ENCODE measurements at places on chromosomes 16 and 17.

DNA sequence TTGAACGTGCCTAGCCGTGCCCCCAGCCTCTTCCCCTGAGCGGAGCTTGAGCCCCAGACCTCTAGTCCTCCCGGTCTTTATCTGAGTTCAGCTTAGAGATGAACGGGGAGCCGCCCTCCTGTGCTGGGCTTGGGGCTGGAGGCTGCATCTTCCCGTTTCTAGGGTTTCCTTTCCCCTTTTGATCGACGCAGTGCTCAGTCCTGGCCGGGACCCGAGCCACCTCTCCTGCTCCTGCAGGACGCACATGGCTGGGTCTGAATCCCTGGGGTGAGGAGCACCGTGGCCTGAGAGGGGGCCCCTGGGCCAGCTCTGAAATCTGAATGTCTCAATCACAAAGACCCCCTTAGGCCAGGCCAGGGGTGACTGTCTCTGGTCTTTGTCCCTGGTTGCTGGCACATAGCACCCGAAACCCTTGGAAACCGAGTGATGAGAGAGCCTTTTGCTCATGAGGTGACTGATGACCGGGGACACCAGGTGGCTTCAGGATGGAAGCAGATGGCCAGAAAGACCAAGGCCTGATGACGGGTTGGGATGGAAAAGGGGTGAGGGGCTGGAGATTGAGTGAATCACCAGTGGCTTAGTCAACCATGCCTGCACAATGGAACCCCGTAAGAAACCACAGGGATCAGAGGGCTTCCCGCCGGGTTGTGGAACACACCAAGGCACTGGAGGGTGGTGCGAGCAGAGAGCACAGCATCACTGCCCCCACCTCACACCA, 724 bp downstream of the GAA start:
- DNase-seq: peak; percentile 56

- DNase-seq: peak; percentile 24
Measured at GRCh38 chr17:55690105-55690508, 32.6 kb downstream of the TMEM100 start.

- DNase-seq: no peak
Measured at GRCh38 chr17:39204245-39204644, 4.2 kb downstream of the RPL19 start.

DNA sequence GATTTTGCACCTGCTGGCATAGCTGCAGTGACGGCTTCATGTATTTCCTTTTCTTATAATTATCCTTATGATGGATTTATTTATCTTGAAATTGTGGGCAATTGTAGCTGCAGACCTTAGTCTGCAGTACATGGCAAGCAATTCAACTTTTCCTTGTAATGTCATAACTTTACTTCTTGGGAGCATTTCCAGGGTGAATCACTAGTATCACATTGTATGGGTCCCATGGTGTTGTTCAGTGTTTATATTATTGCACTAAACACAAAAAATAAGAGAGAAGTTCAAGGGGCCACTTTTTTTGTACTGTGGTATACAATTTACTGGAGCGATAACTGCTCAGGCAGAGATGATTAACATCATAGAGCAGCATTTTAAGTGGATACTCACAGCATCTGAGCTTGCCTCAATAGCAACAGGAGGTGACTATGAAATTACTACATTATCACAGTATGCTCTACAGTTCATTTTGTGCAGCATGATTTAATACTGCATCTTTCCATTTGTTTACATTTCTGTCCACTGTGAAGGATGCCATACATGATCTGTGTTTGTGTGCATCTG, 169.5 kb downstream of the STX8 start:
- DNase-seq: no peak

DNA sequence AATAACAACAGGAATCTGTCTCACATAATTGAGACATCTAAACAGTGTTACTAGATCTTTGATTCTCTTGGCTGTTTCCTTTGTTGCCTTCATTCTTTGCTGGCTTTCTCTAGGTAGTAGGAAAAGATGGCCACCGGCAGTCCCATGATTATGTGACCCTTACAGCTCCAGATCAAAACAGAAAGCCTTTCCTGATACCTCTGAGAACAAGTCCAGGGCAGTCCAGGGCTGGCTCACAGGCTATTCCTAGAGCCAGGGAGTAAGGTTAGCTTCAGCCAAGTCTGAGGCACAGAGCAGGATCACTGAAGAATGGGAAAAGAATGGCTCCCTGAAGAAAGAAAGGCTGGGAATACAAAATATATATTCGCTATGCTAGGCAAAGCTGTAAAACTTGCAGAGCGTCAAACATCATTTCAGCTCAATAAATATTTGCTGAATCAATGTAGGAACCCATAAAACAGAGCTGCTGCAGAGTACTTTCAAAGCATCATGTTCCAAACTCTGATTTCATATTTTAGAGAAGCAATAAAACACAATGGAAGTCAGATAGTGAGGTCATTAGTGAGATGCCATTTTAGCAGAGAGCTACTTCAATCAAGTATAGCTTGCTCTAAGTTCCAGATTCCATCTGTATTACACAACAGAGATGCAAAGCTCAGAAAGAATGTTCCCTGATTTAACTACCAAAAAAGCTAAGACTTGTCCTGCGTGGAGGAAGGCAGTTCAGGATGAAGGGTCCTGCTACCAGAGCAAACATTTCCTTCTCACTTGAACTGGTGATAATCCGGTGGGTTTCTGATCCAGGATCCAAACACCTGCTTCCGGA, 23.4 kb downstream of the ADAT1 start:
- no peak for DNase-seq

- no peak for DNase-seq
Measured at GRCh38 chr17:29359777-29360176, 30.4 kb upstream of the TAOK1 start.

DNA sequence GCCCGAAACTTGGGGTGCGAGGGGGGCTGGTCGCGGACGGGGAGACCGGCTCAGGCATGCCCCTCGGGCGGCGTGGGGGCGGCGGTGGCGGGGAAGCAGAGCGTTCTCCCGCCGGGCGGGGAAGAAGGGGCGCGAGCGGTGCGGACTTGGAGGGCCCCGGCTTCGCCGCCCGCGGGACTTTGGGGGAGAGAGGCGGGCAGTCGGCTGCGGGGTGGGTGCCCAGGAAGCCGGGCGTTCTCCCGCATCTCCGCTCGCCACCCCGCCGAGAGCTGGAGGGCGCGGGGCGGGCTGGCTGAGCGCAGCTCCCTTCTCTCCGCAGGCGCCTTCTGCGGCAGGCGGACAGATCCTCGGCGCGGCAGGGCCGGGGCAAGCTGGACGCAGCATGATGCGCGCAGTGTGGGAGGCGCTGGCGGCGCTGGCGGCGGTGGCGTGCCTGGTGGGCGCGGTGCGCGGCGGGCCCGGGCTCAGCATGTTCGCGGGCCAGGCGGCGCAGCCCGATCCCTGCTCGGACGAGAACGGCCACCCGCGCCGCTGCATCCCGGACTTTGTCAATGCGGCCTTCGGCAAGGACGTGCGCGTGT, 772 bp downstream of the NTN1 start:
- no peak for DNase-seq
